NCI-H2107 (cell line): ENCODE measurements at places on chromosomes 13 and 19.

DNA sequence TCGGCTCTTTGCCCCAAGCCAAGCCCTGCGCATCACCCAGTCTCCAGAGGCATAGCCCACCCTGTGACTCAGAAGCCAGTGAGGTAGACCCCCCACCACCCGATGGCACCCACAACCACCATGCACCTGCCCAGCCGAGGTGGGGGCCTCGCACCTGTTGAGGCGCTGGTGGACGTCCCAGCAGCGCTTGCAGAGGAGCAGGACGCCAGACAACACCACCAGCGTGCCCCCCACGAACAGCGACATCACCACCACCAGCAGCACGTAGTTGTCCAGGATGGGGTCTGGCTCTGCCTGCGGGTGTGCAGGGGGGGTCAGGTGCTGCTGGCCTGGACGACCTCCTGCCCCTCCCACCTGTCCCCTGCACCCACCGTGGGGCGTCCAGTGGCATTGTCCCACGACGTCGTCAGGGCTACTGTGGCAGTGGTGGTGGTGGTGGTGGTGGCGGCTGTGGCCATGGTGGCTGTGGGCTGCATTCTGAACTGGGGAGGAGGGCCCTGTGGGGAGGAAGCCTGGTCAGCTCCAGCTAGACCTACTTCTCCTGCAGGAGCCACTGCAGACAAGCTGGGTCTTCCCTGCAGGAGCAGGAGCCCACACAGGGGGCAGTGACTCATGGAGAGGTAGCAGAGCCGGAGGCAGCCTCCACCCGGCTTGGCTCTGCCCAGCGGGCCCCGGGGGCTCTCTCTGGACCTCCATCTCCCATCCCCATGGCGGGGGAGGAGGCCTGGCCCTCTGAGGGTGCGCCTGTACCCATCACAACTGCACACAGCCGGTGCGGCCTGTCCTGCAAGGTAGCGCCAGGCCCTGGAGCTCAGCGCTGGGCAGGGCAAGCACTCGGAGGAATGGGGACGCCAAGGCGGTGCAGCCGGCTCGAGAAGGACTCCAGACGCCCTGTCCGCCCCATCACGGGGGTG is 1.9 kb downstream of the CBARP start:
- no peak for DNase-seq

GRCh38 chr19:18401580-18402112 is 4.2 kb upstream of the LRRC25 start:
- no peak for DNase-seq

- DNase-seq: no peak
Measured at GRCh38 chr13:112894673-112895481, 74.1 kb upstream of the MCF2L start.

- DNase-seq: no peak
Measured at GRCh38 chr13:96181911-96182310, 92.0 kb downstream of the HS6ST3 start.

DNA sequence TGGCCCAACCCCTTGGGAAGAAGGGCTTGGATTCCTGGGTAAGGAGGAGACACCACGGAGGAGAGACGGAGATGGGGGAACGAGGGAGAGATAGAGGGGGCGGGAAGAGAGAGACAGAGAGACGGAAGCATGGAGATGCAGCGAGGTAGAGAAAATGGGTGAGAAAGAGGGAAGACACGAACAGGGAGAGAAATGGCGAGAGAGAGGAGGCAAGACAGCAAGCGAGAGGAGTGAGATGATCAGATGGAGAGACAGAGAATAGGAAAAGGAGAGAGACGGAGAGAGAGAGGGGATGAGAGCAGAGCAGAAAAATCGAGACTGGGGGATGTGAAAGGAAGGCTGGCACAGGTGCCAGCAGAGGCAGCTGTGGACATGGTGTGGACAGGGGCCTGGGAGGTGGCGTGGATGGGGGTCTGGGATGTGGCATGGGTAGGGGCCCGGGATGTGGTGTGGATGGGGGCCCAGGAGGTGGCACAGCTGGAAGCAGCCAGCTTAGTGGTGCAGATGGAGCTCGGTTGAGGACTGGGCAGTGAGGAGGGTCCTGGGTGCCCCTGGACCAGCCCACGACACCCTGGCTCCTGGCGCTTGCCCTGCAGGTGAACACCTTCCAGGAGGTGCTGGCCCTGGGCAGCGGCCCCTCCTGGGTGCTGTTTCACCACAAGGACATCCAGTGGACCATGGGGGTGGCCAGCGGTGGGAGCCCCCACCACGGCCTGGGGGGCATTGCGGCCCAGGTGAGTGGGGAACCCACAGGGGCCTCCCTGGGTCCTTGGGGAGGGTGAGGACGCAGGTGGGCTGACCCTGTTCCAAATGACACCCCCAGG is 33.9 kb downstream of the HPN start:
- no peak for DNase-seq

DNA sequence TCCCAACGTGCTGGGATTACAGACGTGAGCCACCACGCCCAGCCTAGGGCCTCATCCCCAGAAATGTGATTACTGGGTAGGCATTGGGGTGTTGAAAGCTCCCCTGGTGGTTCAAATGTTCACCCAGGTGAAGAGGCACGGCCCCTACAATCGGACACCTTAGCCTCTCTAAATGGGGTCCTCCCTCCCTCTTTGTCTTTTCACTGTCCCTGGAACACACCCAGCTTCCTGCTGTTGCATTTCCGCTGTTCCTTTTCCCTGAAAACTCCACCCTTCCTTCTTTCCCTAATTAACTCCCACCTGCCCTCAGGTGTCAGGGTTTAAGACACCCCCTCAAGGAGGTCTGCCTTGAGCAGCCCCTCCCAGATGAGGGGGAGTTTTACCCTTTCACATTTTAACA is 3.6 kb upstream of the PRODH2 start:
- DNase-seq: no peak
